ENCODE measurements at places on chromosomes 1 and 21. TPM values are rescaled to one million over a fixed set of nuclear protein-coding genes. Genes with fewer than 3 reads are reported as not detected.

The ACTL8 gene
- not detected for total RNA-seq

The CNIH3 gene
- not detected for total RNA-seq

The RHCE gene
- not detected for total RNA-seq

The PPFIA4 gene
- total RNA-seq: 1.7 TPM

The NBPF4 gene
- total RNA-seq: 3.5 TPM

The LHX8 gene
- total RNA-seq: not detected

The ZNF362 gene
- 5.9 TPM for total RNA-seq

- DNase-seq: no peak
Measured at GRCh38 chr1:176943783-176944182, 220.7 kb downstream of the ASTN1 start.

DNA sequence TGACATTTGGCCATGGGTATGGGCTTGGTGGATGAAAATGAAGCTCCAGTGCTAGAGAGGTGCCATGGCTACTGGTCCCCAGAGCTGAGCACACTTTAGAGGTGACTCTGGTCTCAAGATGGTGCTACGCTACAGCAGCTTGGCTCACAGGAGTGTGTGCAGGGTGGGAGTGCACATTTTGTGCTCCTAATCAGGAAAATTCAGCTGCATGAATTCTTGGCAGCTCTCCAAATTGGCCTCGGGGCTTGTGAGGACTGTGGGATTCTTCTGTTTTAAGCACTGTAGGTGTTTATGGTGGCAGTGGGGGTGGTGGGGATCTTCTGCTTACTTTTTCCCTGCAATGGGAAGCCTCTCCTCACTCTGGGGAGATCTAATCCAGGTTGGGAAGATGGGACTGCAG is 17.3 kb upstream of the TIPRL start:
- DNase-seq: no peak

DNA sequence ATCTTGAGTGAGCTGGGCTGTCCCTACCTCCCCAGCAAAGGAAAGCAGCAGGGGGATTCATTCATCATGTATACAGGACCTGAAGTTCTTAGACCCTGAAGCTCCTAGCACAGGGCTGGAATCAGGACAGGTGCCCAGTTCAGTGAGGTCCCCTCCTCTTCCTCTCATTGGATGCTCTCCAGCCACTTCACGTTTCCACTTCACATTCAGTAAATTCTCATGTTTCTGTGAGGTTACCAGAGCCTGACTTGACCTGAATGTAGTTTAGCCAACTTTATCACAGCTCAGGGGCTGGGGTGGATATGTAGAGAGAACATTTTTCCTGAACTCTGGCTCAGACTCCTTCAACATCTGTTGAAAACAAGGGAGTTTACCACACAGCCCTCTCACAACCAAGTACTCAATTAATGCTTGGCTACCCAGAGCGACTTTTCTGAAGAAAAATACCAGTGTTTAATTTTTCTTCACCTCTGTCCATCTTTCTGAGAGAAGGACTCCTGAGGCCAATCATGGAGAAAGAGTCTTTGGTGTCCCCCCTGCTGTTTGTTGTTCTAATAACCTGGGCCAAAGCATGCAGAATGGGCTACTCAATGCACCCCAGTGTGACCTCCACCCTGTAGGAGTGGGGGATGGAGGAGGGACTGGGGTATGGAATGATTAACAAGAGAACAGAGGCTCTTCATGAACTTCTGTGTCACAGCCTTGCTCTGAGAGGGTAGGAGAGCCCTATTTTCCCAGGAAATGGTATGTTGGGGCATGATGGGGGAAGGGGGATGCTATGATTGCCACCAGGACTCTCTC is 108.3 kb upstream of the FGGY start:
- DNase-seq: no peak

DNA sequence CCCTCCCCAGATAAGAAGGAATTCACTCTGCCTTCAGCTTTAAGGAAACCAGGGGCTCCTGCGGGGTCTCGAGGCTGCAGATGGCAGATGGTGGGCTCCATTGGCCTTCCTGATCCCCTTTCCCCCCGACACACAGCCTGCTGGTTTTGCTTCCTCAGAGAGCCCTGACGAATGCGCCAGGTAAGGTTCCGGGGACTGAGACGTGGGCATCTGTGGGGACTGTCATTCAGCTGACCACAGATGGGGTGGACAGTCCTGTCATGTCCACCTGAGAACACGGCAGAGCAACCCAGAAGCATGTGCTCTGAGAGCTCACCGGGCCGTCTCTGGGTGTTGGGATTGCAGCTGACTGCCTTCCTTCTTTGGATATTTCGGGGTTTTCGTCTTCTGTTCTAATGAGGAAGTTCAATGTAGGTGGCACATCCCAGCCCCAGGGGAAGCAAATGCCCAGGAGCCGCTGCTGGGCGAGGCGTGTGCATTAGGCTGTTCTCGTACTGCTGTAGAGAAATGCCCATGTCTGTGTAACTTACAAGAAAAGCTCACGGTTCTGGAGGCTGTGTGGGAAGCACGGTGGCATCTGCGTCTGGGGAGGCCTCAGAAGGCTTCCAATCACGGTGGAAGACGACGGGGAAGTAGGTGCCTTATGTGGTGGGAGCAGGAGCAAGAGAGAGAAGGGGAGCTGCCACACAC is 22.6 kb upstream of the TTC34 start:
- no peak for DNase-seq

DNA sequence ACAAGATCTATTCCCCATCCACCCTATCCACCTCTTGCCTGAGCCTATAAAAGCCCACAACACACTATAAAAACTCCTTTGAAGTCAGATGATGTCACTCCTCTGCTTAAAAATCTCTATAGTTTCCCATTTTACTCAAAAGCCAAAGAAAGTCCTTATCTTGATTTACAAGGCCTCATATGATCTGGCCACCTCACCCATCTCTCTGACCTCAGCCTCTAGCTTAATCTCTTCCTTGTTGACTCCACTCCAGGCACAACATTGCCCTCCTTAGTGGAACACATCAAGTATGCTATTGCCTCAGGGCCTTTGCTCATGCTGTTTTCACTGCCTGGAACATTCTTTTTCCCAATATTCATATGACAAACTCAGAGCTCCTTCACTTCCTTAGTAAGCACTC is 33.3 kb downstream of the ZNF281 start:
- no peak for DNase-seq

DNA sequence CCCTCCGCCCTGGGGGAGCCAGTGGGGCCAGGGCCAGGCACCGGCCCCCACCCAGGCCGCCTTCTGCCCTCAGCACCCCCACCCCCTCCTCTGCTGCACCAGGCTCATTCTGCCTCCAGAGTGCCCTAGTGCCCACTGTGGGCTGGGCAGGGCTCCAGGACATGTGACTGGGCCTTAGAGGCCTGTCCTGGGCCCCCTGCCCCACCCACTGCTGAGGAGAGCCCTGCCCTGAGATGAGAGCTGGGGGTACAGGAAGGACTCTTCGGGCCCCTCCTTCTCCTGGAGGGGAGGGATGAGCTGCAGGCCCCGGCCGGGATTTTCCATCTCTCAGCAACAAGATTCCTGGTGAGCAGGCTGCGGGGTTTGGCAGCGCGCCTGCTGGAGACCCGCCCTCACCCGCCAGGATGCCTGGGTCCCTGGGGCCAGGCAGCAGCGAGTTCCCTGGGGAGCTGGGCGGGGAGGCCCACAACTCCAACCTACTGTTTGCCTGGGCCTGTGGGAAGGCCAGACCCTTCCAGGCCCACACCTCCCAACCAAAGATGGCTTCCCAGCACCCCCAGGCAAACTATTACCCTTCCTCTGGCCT is 14.0 kb downstream of the AHDC1 start:
- no peak for DNase-seq

DNA sequence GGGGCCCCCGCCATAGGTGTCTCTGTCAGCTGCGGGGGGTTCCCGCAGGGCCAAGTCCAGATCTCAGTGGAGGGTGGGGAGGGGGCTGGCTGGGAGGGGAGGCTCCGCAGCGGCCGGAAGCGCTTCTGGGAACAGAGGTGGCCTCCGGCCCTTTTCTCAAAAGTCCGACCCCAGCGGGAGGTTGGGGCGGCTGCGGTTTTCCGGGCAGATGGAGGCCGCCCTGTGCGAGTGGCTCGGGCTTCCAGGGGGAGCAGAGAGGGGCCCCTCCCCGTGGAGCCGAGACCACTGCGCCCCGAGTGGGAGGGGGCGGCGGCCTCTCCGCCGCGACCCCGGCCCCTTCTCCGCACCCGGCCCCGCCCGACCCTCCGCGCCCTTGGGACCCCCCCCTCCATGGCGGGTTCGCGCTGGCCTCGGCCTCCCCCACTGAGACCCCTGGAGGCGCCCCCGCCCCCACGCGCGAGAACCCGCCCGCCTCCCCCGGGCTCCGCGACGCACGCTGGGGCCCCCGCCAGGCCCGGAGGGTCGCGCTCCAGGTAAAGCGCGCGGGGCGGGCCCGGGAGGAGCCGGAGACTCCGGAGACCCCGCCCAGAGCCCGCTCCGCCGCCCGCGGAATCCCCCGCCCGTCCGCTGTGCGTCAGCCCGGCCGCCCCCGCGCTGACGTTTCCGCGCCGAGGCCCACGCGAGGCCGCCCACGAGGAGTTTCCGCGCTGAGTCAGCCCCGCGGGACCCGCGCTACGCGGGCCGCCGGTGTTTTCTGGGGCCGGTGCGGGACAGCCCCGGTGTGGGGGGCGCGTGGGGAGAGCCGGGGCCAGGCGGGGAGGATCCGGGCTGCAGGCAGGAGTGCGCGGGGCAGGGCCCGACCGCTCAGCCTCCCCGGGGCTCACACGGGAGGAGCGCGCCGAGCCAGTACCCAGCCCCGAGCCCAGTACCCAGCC is 5.2 kb downstream of the TNFRSF18 start:
- DNase-seq: peak; percentile 83

GRCh38 chr1:51014878-51015277 is 44.8 kb downstream of the CDKN2C start:
- no peak for DNase-seq

DNA sequence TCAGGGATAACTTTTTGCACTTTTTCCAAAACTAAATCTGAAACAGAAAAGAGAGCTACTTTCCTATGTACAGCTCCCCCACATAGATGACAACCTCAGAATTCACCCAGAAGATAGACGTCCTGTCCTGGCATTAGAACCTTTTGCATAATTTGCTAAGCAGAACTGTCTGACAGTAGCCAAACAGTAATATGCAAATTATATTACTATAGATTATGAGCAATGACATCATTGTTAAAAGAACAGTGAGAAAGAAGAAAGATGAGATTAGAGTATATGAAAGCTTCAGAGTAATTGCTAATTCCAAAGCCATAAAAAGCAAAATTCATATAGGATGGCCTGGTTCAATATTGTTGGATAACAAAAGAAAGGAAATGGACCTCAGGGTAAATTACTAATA is 43.7 kb downstream of the SLC44A5 start:
- DNase-seq: no peak

GRCh38 chr1:117967477-117967876 is 37.9 kb downstream of the WDR3 start:
- DNase-seq: no peak

DNA sequence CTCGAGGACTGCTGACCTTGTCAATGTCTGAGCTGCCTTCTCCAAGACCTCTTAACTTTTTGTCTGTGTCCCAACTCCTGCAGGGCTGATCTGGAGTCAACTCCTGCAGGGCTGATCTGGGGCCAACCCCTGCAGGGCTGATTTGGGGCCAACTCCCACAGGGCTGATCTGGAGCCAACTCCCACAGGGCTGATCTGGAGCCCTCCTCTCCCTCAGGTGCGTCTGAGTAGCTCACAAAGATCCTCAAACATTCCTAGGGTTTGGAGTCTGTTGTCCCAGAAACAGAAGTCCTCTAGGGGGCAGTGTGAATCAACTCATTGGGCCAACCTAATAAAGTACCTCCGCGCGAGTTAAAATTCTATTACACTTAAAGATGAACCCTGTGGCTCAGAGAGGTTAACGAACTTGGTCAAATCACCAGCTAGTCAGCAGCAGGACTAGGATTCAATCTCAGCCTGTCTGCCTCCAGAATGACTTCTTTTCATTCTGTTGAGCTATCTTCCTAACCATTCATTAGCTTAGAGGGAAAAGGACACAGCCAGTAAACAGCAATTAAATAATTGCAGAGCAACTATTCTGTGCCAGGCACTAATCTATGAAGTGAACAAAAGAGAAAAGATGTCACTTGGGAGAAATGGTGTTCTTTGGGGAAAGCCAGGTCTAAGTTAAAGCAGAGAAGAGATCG is 17.2 kb upstream of the RLF start:
- DNase-seq: peak; percentile 47

- no peak for DNase-seq
Measured at GRCh38 chr1:77063118-77063517, 156.1 kb downstream of the PIGK start.

DNA sequence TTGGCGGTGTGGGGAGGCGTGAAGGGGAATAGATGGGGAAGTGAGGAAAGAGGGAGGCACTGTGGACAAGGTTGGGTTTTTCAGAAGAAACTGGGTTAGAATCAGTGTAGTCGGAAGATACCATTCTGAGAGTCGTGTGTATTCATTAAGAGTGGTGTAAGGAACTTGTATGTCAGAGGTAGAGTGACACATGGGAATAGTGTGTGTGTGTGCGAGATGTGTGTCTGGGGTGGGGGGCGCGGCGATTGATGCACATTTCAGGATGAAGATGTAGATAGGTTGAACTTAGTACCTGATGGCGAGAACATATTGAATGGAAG is 878 bp downstream of the SMG7 start:
- DNase-seq: no peak

- DNase-seq: no peak
Measured at GRCh38 chr1:93656491-93656890, 25.1 kb downstream of the BCAR3 start.

GRCh38 chr1:230215031-230215430 is 148.0 kb downstream of the GALNT2 start:
- no peak for DNase-seq

GRCh38 chr1:166032572-166033371 is 134.0 kb downstream of the FAM78B start:
- DNase-seq: no peak

GRCh38 chr1:236067854-236068454 is 3.1 kb upstream of the NID1 start:
- no peak for DNase-seq

DNA sequence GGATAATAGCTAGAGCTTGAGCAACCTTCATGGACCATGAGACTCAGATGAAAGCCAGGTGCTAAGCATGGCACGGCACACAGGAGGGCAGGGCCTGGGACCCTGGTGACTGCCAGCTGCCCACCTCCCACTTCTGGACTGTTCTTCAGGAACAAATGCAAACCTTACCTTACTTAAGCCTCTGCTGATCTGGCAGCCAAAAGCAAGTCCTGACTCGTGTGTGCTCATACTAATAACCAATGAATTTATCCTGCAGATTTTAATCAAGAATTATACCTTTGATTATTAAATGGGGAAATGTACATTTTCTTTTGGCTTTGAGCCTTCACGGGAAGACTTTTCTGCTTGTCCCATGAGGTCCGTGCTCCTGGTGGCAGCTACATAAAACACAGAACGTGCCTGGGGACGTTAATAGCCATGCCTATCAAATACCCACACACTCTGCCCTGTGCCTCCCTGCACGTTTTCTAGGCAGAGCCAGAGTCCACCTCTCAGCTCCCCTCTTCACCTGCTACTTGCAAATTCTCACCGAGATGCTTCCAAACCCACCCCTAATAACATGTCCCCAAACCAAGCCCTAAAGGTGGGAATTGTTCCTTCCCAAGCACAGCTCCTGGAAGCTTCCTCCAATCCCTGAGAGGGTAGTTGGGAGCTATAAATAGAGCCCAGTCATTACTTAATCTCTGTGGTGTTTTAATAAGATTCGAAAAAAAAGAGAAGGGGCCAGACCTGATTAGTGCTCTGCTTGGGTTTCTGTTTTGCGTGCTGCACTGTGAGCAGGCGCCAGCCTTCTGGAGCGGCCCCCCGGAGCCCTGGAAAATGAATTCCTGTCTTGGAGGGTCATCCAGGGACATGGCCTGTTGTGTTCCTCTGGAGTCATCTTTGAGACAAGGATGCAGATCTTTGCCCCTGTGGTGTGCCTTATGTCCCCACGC is 33.5 kb downstream of the SLC1A7 start:
- DNase-seq: no peak

GRCh38 chr1:63082766-63083165 is 239.6 kb upstream of the FOXD3 start:
- DNase-seq: no peak
